Activated CD4-positive, CD25-positive, alpha-beta regulatory T cell (primary cell): ENCODE measurements at places on chromosomes 11 and 22.

DNA sequence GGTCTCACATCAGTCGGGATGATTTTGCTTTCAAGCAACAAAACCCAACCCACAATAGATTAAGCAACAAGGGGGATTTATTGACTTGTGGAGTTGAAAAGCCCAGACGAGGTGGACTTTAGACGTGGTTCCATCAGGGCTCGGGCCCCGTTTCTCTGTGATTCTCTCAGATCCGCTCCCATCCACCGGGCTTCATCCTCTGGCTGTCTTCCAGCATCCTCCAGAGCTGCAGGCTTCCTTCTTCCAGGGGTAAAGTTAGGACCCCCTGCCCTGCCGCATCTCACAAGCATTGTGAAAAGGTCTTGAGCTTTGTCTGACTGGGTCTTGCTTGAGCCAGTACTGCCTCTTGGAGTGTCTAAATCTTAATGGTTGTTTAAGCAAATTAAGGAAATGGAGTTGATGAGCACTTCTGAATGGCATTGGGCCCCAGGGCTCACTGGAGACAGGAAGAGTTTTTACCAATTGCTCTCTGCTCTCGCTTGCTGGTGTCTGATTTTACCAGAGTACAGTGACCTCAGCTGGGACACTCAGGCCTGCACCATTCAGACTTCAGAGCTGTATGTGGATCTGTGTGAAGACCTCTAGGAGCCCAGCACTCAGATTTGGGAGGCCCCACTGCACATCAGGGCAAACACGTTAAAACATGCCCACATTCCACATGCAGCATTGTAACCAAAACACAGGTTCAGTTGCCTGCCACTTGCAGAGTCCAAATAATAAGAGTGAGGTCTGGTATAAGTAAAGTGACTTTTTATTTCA is 13.5 kb upstream of the FTH1 start:
- DNase-seq: no peak

DNA sequence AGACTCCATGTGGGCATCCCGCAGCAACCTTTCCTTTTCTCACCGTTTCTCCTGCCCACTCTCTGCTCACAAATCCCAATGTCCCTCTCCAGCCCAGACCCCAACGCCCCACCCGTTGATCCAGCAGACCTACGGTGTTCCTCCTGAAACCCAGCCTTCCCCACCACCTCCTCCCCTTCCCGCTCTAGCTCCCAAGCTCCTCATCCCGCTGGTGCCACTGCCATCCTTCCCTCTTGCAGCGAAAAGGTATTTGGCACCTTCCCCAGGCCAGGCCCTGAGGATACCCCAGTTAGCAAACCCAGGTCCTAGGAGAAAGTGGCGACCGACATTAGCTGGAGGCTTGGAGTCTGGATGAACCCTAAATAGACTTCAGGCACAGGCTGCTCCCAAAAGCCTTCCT is 84.0 kb upstream of the RTL6 start:
- no peak for DNase-seq

GRCh38 chr11:82683029-82683428 is 50.6 kb downstream of the FAM181B start:
- DNase-seq: no peak

GRCh38 chr11:719214-720016 is 13.4 kb downstream of the EPS8L2 start:
- DNase-seq: no peak

GRCh38 chr11:128884703-128885338 is 6.3 kb upstream of the KCNJ5 start:
- DNase-seq: no peak

DNA sequence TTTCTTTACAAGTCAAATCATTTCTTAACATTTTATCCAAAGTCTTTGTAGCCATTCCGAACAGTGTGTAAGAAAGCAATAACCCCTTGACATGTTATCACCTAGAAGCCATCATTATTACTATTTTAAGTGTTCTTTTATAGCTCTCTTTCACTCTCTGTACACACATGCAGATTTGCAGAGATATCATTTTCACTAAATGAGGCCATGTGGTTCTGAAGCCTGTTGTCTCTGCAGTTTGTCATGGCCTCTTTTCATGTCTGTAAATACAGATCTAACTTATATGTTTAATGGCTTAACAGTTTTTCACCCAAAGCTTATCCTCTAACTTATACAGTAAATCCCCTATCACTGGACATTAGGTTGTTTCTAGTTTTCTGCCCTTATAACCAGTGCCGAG is 166.8 kb downstream of the MYO18B start:
- no peak for DNase-seq

DNA sequence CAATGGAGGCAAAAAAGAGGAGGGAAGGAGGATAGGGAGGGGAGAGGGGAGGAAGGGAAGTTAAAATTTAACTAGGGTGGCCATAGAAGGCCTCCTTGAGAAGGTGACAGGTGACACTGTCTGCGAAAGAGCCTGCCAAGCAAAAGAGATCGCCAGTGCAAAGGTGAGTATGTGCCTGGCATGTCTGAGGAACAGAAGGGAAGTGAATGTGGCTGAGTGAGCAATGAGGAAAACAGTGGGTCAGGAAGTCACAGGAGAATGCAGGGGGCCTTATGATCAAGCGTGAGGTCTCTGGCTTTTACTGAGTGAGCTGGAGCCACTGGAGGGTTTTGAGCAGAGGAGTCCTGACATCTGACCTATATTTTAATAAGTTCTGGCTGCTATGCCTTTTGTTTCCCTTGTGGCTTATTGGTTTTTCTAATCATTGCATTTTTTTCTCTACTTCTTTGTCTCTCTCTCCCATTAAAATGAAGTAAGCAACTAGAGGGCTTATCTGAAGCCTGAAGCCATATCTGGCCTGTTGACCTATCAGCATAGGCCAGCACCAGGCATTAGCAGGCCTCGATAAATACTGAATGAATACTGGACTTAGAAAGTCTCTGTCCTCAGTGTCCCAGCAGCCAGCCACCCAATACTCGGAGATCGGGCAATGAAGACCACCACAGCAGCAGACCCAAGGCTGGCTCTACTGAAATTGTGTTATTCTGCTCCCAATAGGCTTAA is 5.6 kb downstream of the AP1B1 start:
- DNase-seq: no peak

- DNase-seq: no peak
These were observed 244.6 kb upstream of the ANO3 start for GRCh38 chr11:26087120-26087935.

DNA sequence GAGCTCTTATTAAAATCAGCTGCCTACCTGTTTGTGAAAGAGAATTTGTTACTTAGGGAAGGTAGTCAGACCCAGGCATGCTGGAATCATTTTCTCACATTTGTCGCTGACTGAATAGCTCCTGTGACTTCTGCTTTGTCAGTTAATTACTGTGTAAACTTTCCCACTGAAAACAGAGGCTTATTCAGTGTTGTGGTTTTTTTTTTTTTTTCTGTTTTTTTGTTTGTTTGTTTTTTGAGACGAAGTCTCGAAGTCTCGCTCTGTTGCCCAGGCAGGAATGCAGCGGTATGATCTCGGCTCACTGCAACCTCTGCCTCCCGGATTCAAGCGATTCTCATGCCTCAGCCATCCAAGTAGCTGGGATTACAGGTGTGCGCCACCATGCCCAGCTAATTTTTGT is 5.6 kb upstream of the LDLRAD3 start:
- no peak for DNase-seq

GRCh38 chr11:111440416-111441205 is 61.5 kb upstream of the POU2AF1 start:
- no peak for DNase-seq

GRCh38 chr11:79578116-79578515 is 137.3 kb upstream of the TENM4 start:
- DNase-seq: no peak

DNA sequence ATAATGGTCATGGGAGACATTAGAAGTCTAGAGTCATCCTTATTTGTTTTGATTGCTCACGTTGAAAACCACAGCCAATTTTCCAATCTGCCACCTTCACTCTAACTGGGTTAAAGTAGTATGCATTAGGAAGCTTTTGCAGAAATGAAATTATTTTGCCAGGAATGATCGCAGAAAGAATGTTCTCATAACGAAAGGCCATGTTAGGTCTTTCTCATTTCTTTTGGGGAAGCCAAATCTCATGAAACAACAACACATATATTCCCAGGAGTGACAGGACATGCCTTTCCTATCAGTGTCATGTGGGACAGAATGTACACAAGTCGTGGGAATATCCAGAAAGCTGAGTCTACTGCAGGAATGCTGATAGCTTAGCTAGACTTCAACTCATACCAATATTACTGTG is 386.3 kb downstream of the AASDHPPT start:
- no peak for DNase-seq

GRCh38 chr22:47448231-47449223 is 686.1 kb downstream of the TBC1D22A start:
- DNase-seq: no peak

GRCh38 chr11:12755510-12756453 is 81.6 kb downstream of the TEAD1 start:
- DNase-seq: no peak

DNA sequence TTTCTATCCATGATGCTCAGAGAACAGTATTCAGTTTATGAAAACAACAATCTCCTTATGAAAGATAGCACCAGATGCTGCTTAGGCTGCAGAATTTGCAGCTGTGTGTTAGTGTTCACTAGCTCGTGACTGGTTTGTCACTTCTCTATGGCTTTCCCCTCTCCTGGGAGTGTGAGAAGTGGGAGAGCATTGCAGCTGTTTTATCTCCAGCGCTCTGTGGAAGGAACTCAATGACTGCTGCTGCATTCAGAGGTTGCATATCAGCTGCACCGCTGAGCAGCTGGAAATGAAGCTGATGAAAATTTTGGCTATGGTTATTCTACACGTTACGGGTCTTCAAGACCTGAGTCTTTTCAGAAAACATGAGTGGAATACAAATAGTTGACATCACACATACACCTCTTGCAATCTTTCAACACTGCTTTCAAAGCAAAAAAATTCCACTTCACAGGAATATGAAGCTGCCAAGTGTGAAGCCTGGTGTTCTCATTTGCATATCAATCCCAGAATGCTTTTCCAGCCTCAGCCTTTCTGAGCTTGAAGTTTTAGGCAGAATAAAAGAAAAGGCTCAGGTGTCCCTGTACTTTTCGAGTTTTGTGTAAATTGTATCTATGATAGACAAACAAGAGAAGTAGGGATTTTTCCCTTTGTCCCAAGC is 149.3 kb upstream of the DDI1 start:
- no peak for DNase-seq

GRCh38 chr22:43824724-43825420 is 12.8 kb upstream of the EFCAB6 start:
- no peak for DNase-seq

DNA sequence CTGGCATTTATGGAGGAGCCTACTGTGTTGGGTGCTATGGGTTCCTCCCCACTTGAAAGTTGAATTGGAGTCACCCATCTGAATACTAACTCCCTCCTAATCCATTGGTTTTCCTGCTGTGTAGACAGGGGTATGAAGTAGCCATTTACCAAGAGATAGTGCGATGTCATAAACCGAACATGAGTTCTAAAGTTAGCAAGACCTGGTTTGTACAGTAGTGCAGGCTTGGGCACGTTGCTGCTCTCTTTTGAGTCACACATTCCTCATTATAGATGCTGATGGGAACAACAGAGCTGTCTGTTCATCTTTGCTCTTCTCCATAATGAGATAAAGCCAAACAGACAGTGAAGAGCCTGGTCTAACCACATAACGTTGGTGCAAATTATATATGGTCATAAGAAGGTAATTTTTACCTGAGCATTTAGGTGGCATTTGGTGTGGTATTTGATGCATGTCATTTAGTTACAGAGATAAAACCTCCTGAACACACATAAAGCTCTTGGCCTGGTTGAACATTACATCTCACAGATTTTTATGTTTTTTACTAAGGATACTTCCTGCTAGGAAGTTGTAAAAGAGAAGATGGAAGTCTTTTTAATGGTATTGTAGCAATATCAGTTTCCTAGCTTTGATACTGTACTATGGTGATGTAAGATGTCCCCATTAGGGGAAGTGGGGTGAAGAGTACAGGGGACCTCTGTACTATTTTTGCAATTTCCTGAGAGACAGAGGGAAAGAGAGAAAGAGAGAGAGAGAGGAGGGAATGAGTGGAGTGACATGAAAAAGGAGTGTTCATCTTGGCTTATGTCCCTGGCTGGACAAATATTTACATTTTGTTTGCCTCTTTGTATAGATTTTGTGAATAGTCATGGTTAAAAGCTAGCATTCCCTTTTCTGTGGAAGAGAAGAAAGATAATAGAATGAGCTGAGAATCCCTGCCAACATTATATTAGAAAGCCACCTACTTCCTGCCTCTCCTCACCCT is 27.9 kb downstream of the GRAP2 start:
- no peak for DNase-seq

DNA sequence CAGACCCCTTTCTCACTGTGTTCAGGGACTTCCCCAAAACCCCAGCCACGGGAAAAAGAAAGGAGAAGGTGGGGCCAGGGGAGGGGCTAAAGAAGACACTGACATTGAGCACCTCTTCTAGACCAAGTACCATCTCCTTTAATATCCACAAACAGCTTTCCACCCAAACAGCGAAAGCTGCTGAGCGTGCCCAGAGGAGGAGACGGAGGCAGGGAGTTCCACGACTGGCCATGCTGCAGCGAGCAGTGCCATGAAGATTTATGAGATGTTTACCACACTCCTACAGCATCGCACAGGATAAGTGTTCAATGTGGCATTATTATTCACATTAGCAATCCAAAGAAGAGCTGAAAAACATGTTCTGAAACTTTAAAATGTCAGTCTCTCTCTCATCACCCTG is 127.4 kb downstream of the LARGE1 start:
- DNase-seq: no peak

GRCh38 chr11:109929308-109929707 is 163.9 kb upstream of the ZC3H12C start:
- no peak for DNase-seq

DNA sequence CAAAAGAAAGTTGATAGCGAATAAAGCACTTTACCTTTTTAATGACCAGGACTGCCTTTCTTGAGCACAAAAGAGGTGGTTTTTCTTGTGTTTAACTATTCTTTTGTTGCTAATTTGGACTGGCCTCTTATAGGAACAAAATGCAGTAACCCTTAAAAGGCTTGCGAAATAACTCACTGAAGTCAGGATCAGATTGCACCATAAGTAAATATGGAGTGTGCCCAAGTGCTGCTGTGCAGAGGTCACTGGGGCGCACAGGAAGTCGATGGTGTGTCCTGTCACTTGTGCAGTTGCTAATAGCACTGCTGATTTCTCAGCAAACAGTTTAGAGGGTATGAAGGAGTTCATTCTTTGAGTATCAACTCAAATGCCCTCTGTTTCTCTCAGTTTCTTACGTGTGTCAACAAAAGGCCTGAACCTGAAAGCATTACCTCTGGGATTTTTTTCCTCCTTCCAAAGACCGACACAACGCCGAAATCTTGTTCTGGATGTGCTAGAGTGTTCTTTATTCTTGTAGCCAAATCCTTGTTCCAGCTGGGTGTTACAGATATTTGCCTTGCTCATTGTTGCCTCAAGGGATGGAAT is 71.3 kb downstream of the ATXN10 start:
- no peak for DNase-seq

- DNase-seq: no peak
These were observed 25.1 kb upstream of the CAVIN3 start for GRCh38 chr11:6345366-6345765.

DNA sequence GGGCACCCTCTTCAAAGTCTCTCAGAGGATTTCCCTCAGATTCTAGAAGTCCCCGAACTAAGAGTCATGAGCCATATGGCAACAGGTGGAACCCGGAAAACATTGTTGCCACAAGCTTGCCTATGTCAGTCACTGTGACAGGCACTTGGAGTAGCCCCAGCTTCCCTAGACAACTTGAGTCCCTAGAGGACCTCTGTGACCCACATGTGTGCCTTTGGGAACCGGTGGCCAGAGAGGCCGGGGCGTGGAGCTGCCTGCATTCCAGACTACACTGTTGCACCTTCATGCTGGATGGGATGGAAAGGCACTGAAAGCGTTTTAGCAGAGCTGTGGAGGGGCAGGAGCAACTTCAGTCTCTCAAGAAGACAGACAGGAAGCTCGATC is 12.1 kb downstream of the SLC37A2 start:
- no peak for DNase-seq
